ENCODE measurements at places on chromosomes 7 and 10.
A peak's percentile ranks its signal among the peaks of the same experiment; 100 is the strongest.

DNA sequence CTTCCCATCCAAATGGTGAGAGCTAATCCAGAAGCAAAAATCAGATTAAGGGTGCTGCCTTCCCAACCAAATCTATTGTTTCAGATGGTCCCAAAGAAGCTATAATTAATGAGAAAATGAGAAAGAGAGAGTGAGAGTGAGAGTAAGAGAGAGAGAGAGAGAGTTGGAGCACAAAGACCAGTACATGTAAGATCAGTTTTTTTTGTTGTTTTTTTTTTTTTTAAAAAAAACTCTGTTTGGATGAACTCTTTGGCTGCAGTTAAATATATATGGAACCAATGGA lies 305.6 kb downstream of the PTEN start:
- DNase-seq = no peak

GRCh38 chr7:4682621-4683042 lies 537 bp downstream of the FOXK1 start:
- peak; percentile 61 for DNase-seq

GRCh38 chr10:49605216-49605938 lies 4.7 kb upstream of the SLC18A3 start:
- no peak for DNase-seq

- DNase-seq = no peak
Measured at GRCh38 chr10:100792574-100792973, 47.2 kb downstream of the PAX2 start.

DNA sequence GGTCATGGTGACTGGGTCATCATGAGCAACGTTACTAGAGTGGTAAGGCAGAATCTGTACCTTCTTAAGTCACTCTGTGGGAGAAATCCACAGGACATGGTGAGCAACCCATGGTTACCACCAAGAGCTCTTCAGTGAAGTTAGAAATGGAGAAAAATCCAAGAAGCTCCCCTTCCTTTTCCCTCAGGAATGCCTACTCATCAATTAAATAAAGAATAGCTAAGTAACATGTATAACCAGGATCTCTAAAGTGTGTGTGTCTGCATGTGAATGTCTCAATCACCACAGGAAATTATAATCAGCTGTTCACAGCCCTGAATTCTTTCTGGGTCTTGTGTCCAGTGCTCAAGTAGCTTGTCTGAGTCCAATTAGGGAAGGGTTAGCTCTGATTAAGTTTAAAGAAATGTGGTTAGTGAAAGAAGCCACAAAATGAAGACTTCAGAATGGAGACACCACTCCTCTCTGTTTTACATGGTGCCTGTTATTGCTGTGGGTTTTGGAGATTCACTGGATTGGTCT lies 73.2 kb downstream of the SEM1 start:
- DNase-seq = no peak

DNA sequence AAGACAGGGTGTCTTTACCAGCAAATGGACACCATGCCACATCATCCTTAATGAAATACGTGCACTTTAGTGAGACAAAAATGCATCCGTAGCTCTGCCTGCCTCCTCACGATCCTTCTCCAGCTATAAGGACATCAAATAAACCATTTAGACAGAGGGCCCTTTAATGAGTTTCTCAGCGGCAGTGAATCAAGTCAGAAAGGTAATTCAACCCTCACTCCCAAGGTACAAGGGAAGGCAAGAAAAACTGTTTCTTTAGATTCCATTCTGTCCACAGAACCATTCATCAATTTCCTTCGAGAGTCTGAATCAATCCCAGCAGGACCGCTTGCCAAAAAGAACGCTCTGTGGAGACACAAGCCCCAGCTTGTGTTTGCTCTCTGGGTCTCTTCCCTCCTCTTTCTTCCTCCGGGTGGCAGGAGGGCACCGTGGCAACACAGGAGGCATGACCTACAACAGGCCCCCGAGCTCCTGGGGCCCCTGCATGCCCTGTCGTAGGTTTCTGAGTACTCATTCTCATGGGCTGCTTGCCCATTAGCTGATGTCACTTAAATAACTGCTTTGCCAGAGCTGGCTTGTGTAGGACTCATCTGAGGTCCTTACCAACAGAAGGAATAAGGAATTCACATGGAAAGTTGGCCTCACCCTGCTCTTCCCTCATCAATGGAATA lies 297.8 kb upstream of the PRKCQ start:
- DNase-seq = no peak

- DNase-seq = peak; percentile 34
Measured at GRCh38 chr7:105759670-105760550, 116.5 kb downstream of the ATXN7L1 start.

- DNase-seq = no peak
Measured at GRCh38 chr7:2757361-2757903, 69.4 kb downstream of the AMZ1 start.

DNA sequence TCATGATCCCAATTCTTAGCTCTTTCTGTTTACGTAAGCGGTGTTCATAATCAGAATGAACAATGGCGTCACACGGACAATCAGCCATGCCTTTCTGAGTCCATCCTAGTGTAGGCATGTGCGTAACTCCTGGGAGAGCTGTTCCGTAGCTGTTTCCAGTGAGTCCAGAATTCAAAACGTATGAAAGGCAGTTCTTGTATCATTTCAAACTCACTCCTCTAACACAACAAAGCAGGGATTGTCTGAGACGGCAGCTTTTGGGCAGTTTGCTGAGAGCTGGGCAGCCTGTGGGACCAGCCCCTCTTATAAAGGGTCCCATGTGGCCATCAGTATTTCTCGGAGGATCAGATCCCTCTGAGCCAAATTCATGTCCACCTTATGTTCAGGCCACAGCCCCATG lies 43.4 kb downstream of the PSPH start:
- DNase-seq = no peak

GRCh38 chr10:113916053-113916452 lies 61.6 kb downstream of the NHLRC2 start:
- DNase-seq = no peak

DNA sequence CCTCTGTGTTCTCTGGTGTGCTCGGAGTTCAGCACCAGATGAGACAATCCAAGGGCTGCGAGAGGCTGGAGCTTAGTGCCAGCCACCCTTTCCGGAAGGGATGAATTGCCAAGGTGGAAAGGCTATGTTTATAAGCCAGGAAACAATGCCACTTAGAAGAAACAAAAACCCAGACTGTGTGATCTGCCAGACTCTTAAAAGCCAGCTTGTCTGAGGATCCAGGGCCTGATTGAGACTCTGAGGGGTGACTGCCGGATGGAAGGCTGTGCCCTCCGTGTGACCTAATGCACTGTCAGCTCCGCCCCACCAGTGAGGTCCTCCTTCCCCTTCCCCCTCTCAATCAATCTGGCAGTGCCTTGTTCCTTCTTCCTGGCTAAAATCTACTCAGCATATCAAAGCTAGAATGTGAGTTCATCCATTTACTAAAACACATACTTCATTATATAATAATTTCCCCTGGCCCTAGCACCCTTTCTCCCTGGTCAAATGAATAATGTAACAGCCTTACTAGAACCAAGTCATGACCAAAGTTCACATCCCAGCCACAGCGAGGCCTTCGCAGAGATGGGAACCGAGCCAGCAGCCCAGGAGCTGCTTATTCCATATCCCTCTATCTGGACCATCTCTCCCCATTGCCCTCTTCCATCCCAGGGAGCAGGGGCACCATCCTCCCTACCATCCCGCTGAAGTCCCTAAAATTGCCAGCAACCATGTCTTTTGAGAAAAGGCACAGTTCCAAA lies 25.5 kb downstream of the FAM107B start:
- DNase-seq = no peak

- DNase-seq = no peak
Measured at GRCh38 chr7:145884716-145885514, 231.7 kb upstream of the CNTNAP2 start.

- DNase-seq = no peak
Measured at GRCh38 chr10:2399482-2399881, 662.2 kb upstream of the ADARB2 start.

DNA sequence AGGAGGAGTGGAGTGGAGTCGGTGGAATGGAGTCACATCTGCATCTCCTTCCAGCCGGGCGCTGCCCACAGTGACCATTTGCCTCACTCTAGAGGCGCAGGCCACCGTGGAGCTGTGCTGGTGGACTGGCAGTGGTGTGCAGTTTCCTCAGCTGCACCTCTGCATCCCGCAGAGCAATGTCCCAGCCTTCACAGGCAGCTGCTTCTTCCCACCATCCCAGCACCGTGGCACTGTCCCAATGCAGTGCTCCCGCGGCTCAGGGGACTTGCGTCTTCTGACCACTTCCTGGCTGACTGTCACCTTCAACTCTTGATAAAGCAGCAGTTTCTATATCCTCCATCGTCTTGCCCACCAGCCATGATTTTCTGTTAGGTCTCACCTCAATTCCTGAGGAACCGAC lies 90.3 kb upstream of the SFMBT2 start:
- DNase-seq = no peak

DNA sequence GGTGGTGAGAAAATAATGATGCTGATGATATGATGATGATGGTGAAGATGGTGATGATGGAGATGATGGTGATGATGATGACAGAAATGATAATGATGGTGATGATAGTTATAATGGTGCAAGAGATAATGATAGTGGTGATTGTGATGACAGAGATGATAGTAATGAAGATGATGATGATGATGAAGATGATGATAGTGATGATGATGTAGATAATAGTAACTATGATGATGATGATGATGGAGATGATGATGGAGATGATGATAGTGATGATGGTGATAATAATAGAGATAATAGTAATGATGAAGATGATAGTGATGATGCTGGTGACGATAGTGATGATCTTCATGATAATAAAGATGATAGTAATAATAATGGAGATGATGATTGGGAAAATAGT lies 22.2 kb downstream of the ABCA13 start:
- no peak for DNase-seq

GRCh38 chr10:89588671-89589070 lies 53.3 kb upstream of the SLC16A12 start:
- no peak for DNase-seq

GRCh38 chr10:43076311-43076875 lies 476 bp upstream of the RET start:
- peak; percentile 12 for DNase-seq

DNA sequence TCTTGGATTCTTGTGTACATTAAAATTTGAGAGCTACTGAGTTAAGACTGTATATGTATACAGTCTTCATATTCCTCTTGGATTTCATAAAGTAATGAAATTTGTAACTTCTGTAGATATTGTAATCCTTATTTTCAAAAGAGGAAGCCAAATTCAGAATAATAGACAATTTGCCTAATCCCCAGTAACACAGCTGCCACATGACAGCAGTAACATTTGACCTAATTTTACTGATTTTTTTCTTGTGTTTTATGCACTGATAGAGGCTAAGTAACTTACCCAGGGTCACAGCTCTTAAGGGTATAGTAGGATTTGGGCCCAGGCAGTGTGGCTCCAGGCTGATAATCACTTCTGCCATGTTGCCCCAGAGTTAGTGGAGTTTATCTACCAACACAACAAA lies 40.4 kb upstream of the IL6 start:
- no peak for DNase-seq

- DNase-seq = no peak
Measured at GRCh38 chr7:30019960-30020359, 6.5 kb downstream of the FKBP14 start.

- no peak for DNase-seq
Measured at GRCh38 chr7:150586068-150586784, 19.0 kb downstream of the GIMAP4 start.

- no peak for DNase-seq
Measured at GRCh38 chr7:50803359-50804337, 21.0 kb upstream of the GRB10 start.

- no peak for DNase-seq
Measured at GRCh38 chr10:60427709-60428386, 38.2 kb upstream of the ANK3 start.

DNA sequence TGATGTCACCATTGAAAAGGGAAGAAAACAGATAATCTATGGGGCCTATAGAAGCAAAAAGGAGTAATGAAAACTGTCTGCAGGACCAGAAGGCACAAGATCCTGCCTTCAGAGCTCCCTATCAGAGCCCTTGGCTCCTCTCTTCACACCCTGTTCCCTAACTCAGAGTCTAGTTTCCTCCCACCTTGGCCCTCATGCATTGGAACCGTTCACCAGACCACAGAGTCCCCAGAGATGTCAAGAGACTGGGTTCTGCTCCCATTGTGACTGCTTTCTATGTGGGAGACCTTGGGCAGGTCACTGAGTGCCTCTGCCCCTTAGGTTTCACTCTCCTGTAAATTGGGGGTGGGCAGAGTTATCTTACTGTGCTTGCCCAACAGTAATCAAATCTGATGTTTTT lies 80.1 kb upstream of the RPA3 start:
- no peak for DNase-seq

DNA sequence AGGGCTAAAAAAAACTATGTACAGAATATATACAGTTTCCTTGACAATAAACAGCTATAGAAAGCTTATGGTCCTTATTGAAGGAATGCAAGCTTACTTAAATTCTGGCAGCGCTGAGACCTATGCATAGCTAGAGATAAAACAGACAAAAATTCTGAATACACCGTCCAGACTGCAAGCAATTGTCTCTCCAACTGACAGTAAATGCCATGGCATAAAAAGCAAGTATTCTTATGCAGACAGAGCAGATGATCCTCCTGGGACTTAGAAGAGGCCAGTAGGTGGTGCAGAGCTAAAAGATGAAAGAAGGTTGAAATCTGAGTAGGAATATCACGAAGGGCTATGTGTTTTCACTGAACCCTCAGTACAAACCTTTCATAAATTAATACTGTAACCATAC lies 157.0 kb upstream of the CACNA2D1 start:
- DNase-seq = no peak

GRCh38 chr10:111973306-111973705 lies 210.3 kb downstream of the GPAM start:
- no peak for DNase-seq

GRCh38 chr10:70135046-70135445 lies 2.4 kb upstream of the AIFM2 start:
- DNase-seq = no peak

DNA sequence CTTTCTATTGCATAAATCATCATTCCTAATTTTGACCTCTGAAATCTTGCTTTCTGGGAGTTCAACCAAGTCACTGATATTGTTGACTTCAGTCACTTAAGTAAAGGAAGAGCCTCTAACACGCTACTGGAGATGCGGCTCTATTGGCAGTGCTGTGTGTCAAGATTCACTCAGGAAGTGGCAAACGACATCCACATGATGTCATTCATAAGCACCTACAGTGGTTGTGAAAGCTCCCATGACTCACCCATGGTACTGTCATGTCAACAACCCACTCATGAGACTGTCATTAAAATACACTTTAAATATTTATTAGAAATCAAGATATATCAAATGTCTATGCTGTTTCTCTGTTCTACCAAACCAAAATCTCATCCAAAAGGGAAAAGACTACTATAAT lies 52.5 kb upstream of the LHFPL3 start:
- no peak for DNase-seq

- DNase-seq = no peak
Measured at GRCh38 chr10:121252756-121253155, 345.5 kb downstream of the FGFR2 start.

GRCh38 chr7:159026271-159027055 lies 118.2 kb downstream of the VIPR2 start:
- peak; percentile 39 for DNase-seq
